ENCODE measurements at places on chromosomes 16 and 17.
A peak's percentile ranks its signal among the peaks of the same experiment; 100 is the strongest.

DNA sequence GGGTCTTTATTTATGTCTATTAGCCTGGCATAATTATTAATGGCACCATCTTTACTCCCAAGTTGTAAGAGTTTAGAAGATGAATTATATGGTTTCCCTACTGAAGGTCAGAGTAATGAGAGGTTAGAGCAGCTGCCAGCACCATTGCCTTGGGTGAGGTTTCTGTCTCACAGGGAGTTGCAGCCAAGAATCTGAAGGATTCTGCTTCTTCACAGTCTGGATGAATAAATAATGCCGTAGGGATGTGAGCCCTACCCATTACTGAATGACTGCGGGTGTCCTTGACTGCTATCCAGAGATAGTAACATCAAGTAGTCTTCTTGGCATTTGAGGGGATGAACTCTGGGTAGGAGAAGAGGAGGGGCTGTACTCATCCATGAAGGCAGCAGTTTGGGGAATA is 52.8 kb upstream of the SMIM36 start:
- no peak for DNase-seq

- no peak for DNase-seq
Measured at GRCh38 chr16:12417815-12418211, 385.9 kb downstream of the CPPED1 start.

DNA sequence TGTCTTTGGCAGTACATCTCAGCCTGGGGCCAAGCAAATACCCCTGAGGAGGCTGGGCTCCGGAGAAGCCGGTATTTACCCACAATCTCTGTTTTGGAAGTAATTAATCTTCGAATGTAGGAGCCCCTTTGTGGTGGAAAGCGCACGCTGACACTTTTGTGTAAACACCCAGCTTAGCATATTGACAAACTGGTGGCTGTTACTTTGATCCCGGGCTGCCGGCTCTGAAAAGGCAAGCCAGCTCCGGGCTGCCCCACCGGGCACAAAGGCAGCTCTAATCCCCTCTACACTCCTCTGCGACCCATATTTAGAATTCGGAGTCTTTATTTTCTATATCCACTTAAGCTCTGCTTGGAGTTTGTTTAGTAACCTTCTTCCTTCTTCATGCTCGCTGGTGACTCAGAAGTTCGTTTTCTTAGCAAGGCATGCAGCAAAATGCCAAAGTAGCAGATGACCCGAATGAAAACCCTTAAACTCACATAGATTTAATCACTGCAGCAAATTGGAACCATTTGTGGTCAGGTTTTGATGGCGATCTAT is 144.0 kb upstream of the IRX3 start:
- DNase-seq, result no peak

- peak; percentile 35 for DNase-seq
Measured at GRCh38 chr16:14529010-14529669, 100.9 kb downstream of the PARN start.

- no peak for DNase-seq
Measured at GRCh38 chr16:89298623-89299225, 81.2 kb downstream of the ZNF778 start.

DNA sequence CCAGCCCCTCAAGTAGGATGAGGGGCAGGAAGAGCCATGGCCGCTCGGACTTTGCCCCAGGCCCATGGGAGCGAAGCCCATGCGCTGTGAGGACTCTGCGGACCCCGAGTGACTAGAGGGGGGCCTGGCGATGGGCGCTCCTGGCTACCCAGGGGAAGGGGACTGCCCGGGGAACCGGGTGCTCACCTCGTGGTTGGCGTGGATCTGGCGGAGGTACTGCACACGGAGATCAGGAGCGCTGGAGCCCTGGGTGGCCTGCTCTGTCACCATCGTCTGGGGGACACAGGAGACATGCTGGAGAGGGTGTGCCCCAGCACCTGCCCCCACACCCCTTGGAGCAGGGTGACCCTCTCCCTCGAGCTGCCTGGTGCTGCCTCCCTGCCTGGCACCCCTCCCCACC is 11.0 kb downstream of the FAAP100 start:
- no peak for DNase-seq

DNA sequence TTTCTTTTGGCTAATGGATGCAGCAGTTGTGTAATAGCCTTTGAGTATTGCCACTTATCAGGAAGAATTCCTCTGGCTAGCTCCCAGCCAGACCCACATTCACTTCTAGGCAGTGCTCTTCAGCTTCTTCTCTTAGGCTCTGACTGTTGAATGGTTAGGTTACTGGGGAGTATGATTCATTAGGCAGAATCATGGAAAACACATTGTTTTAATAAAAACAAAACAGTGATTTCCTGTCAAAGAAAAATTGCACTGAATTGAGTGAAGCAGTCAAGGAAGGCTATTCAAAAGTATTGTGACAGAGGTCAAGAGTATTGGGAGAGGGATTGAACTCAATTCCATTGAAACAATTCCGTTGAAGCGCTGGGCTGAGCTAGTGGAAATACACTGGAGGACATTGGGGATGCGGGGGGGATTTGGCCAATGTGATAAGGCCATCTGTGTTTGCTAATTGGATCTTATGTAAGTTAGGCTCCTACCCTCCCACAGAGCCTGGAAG is 68.0 kb downstream of the CNTNAP4 start:
- DNase-seq, result no peak

DNA sequence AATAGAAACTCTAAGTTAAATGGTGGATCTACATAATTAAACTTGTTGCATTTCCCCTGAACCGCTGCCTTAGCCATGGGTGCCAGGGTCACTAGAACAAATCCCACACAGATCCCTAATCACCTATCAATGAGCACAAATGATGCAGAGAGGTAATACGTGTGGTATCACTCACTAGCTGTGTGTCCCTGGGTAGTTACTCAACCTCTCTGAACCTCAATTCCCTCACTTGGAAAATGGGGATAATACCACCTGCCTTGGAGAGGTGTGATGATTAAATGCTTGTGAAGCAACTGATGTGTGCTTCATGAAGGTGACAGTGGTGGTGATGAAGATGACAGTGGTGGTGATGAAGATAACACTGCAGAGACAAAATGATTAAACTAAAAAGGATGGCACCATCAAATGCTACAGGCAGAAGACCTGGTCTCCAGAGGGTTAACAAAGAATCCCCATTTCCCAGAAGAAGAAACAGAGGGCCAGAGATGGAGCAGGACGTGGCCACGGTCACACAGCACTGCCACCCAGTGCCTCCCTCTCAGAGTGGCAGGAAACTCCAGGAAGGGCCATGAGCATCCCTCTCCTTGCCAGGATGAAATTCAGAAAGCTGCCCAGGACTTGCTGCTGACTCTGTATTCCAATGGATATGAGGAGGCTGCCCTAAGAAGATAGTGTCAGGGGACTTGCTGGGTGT is 17.9 kb upstream of the FOXF1 start:
- DNase-seq, result no peak

- DNase-seq, result peak; percentile 78
Measured at GRCh38 chr17:74842599-74843351, 16.9 kb downstream of the GRIN2C start.

DNA sequence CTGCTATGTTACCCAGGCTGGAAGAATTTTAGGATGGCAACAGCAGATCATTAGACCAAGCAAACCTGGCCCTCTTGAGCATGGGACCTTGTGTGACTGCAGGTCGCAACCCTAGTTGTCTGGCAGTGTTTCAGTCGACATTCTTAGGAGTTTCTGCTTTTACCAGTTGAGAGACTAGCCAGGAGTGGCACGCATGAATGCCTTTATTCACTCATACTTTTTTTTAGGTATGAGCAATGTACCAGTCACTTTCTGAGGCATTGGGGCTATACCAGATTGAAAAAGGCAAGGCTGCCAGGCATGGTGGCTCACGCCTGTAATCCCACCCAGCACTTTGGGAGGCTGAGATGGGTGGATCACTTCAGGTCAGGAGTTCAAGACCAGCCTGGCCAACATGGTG is 28.2 kb upstream of the HAS3 start:
- no peak for DNase-seq

GRCh38 chr16:59181821-59182420 is 447.8 kb upstream of the GOT2 start:
- DNase-seq, result no peak

GRCh38 chr17:83079766-83080578 is 563 bp downstream of the METRNL start:
- DNase-seq, result no peak

- no peak for DNase-seq
Measured at GRCh38 chr17:50558581-50558940, 2.0 kb upstream of the CACNA1G start.

GRCh38 chr17:49015179-49015923 is 18.2 kb downstream of the IGF2BP1 start:
- no peak for DNase-seq

GRCh38 chr16:79870016-79870886 is 269.7 kb upstream of the MAF start:
- DNase-seq, result no peak

GRCh38 chr17:75725504-75725903 is 4.2 kb downstream of the ITGB4 start:
- no peak for DNase-seq

DNA sequence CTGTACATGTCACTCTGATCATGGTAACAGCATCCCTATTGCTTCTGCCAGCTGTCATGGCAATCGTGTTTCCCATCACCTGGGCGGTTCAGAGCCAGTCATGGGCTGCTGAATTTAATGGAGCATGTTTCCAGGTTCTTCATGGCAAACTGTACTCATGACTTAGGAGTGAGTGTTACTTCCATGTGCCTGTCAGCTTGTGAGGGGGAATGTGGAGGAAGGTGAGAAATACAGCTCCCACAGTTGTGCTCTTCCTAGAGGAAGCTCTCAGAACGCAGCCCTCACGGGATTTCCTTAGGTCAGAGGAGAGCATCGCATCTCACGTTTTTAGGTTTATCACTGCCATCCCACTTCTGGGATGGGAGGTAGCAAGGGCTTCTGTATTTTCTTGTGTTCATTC is 28.0 kb upstream of the ARHGAP23 start:
- DNase-seq, result no peak

All from anterior cingulate cortex (tissue), 58 donors.